ENCODE measurements at places on chromosomes 5 and 9. TPM values are rescaled to one million over a fixed set of nuclear protein-coding genes. Genes with fewer than 3 reads are reported as not detected.

The WHRN gene
- total RNA-seq, result 0.69 TPM

The ALDH1A1 gene
- 287 TPM for total RNA-seq

The CLTA gene
- total RNA-seq, result 317 TPM

The CAMK2A gene
- total RNA-seq, result not detected

GRCh38 chr5:120252839-120253238 is 211.3 kb upstream of the PRR16 start:
- no peaks in the 10 kb centered on the region for H3K4me1 ChIP-seq
- H3K36me3 ChIP-seq, result no peaks in the 10 kb centered on the region
- H3K4me3 ChIP-seq, result no peak overlapping the region
- DNase-seq, result no peak

The CCNJL gene
- total RNA-seq, result 17.4 TPM

The SLC25A2 gene
- 0.39 TPM for total RNA-seq

DNA sequence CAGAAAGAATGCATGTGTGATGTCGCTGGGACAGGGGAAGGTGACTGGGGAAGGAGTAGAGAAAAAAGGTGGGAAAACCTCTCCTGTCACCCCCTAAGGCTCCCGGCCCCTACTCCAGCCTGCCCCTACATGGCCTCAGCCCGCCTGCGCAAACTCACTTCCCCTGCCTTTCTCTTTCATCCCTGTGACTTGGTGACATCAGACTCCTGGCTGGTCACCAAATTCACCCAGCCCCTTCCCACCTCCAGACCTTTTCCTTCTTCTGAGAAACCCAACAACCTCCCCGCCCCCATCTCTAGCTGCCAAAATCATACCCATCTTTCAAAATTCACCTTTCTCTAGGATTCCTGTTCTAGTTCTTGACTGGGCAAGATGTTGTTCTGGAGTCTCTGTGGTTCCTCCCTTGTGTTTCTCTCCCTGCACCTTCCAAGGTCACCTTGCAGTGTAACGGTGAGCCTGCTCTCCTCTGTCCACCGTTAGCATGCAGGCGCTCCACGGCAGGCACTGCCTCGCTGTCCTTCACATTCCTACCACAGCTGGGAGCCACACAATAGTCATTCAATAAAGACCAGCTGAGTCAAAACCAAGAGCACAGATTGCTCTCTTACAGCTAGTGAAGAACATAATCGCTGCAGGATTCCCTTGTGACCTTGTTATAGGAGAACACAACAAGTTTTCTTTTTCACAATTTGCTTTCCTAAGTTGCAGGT is 134.5 kb downstream of the FANCC start:
- no peak overlapping the region for H3K4me3 ChIP-seq
- no peak overlapping the region for H3K27ac ChIP-seq
- no peak for DNase-seq
- peaks cover 3% of the 10 kb centered on the region for H3K4me1 ChIP-seq

- H3K4me3 ChIP-seq, result no peak overlapping the region
- DNase-seq, result no peak
- H3K36me3 ChIP-seq, result no peaks in the 10 kb centered on the region
Observed at GRCh38 chr5:38547257-38547656, 9.2 kb downstream of the LIFR start.

GRCh38 chr9:8614926-8615440 is 815.4 kb upstream of the DMAC1 start:
- no peak overlapping the region for H3K4me3 ChIP-seq
- H3K36me3 ChIP-seq, result no peaks in the 10 kb centered on the region
- H3K27ac ChIP-seq, result no peak overlapping the region
- DNase-seq, result no peak

The ANKRD55 gene
- 2.1 TPM for total RNA-seq

DNA sequence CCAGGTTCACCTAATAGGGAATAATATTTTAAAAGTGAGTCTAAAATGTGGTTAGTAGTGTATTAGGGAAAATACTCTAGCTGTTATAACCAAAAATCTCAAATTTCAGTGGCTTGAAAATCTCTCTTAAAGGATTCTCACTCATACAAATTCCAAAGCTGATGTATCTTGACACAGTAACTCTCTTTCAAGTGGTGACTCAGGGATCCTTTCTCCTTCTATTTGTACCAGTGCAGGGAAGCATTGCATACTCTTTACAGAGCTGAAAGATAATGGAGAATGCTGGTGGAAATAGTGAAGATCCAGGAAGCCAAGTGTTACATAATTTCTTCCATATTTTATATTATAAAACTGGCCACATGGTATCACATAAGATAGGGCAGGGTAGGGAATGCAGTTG is 560.2 kb upstream of the CDH9 start:
- H3K27me3 ChIP-seq, result no peaks in the 10 kb centered on the region
- no peaks in the 10 kb centered on the region for H3K36me3 ChIP-seq
- DNase-seq, result no peak
- H3K4me1 ChIP-seq, result no peaks in the 10 kb centered on the region
- no peak overlapping the region for H3K27ac ChIP-seq

The AIF1L gene
- 39.7 TPM for total RNA-seq

DNA sequence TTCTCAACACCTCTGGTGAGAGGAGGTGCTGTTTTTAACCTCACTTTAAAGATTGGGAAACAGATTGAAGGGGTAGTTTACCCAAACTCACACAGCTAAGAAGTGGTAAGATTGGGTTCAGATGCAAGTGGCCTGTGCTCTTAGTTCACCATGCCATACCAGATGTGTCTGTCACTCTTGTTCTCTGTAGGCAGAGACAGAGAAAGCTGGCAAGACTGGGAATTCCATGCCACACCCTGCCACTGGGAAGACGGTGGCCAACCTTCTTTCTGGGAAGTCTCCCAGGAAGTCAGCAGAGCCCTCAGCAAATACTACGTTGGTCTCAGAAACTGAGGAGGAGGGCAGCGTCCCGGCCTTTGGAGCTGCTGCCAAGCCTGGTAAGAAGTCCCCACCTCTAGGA is 11.0 kb downstream of the TCOF1 start:
- no peaks in the 10 kb centered on the region for H3K27me3 ChIP-seq
- DNase-seq, result no peak
- H3K4me3 ChIP-seq, result no peak overlapping the region
- H3K27ac ChIP-seq, result no peak overlapping the region
- H3K36me3 ChIP-seq, result peaks cover 47% of the 10 kb centered on the region
- no peaks in the 10 kb centered on the region for H3K4me1 ChIP-seq

DNA sequence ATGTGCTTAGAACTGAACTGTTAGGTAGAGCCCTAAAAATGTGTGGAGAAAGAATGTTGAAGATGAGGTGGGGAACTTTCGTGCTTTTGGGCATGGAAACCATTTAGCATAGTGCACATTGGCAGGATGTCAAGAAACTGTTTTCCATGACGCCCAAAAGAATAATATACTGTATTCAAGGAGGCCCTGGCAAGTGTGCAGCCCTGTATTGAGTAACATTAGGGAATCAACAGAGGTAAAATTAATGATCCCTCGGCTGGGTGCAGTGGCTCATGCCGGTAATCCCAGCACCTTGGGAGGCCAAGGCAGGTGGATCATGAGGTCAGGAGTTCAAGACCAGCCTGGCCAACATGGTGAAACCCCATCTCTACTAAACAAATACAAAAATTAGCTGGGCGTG is 20.9 kb upstream of the PLIN2 start:
- no peaks in the 10 kb centered on the region for H3K4me1 ChIP-seq
- no peak overlapping the region for H3K4me3 ChIP-seq
- no peak for DNase-seq

- no peaks in the 10 kb centered on the region for H3K36me3 ChIP-seq
- peaks cover 44% of the 10 kb centered on the region for H3K27me3 ChIP-seq
- no peak overlapping the region for H3K27ac ChIP-seq
Observed at GRCh38 chr9:121599872-121600585, 51.4 kb upstream of the DAB2IP start.

DNA sequence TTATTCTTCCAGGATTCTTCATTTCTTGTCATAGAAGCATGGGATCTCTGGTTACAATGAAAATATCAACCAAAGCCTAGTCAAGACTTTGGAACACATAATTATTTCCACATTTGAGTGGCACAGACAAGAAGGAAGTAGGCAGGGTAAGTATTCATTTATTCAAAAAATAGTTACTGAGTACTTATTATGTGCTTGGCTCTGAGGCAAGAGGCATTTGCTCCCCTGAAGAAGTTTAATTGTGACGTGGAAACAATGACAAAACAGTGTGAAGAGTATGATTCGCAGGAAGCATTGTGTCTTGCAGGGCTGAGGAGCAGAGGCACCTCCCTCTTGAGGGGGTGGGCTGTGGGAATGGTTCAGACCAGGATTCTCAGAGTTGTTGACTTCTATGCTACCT is 45.0 kb upstream of the TNFSF15 start:
- no peaks in the 10 kb centered on the region for H3K27me3 ChIP-seq
- H3K4me1 ChIP-seq, result peaks cover 9% of the 10 kb centered on the region
- no peak overlapping the region for H3K27ac ChIP-seq
- H3K36me3 ChIP-seq, result no peaks in the 10 kb centered on the region
- peak; percentile 24 for DNase-seq

- H3K27ac ChIP-seq, result no peak overlapping the region
- H3K36me3 ChIP-seq, result peaks cover 40% of the 10 kb centered on the region
- no peaks in the 10 kb centered on the region for H3K27me3 ChIP-seq
Observed at GRCh38 chr9:133043449-133044035, 12.7 kb downstream of the GTF3C5 start.

Data from endothelial cell of umbilical vein (primary cell).